Aortic smooth muscle cell (primary cell): ENCODE measurements at places on chromosomes 1 and 21. TPM values are rescaled to one million over a fixed set of nuclear protein-coding genes. Genes with fewer than 3 reads are reported as not detected.

The NR1I3 gene
- total RNA-seq = not detected in 2 replicates

The BACE2 gene
- total RNA-seq = 105 and 135 TPM in 2 replicates

The CSMD2 gene
- 4.0 and 8.8 TPM in 2 replicates for total RNA-seq

The HES5 gene
- total RNA-seq = 0.06 TPM in 1 of 2 replicates, not detected in the other

The SLAMF7 gene
- not detected in 2 replicates for total RNA-seq

The FCRL3 gene
- total RNA-seq = not detected in 2 replicates

The TRIM67 gene
- total RNA-seq = under 0.01 TPM in 1 of 2 replicates, not detected in the other

The C2CD4D gene
- total RNA-seq = not detected in 2 replicates

The KRTAP13-2 gene
- total RNA-seq = not detected in 2 replicates

The SCMH1 gene
- 8.9 and 14.6 TPM in 2 replicates for total RNA-seq

The ST3GAL3 gene
- 19.8 and 25.4 TPM in 2 replicates for total RNA-seq

The OLIG2 gene
- total RNA-seq = not detected in 2 replicates
